ENCODE measurements at places on chromosomes 2 and 18.
A peak's percentile ranks its signal among the peaks of the same experiment; 100 is the strongest.

DNA sequence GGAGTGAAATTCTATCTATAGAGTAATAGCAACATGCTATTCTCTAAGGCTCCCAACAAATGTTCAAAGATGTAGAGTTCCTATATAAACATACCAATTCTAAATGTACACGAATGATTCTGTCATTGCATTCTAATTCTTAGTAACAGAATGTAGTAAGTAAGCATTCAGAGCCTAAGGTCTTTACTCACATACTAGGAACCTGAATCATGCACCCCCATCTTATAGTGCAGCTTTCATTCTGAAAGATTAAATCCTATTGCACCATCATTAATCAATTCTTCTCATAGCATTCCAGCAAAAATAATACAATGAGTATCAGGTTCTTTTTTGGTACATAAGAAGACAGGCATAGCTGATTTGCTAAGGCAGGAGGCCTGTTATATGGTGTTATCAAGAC lies 230.0 kb downstream of the NCKAP5 start:
- DNase-seq: no peak

DNA sequence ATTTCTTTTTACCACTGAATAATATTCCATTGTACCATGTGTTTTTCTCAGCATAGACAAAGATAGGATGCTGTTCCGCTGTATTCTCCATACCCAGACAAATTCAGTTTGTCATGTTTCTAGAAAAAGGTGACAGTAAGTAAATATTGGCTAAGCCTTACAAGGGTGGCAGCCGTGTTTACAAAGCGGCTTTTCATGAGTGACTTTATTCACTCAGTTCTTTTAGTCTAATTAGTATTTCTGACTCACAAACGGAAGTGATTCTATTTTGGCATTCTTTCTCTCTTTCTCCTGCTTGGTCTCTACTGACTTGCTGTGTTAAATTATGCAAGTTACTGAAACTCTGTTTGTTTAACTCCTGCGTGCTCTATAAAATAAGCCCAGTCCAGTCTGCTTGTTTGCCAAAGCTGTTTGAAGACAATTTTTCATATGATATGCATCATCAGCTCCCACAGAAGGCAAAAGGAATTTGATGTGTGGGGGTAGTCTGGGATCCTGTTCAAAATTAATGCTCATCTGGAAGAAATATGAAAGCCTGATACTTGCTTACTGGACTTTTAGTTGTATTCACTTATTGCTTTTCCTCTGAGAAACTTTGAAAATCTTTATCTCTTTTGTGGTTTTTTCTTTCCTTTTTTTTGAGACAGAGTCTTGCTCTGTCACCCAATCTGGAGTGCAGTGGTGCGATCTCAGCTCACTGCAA lies 2.3 kb upstream of the PLEKHH2 start:
- no peak for DNase-seq

GRCh38 chr2:154698296-154698720 lies at the start of gene KCNJ3:
Gene KCNJ3 (plus strand): TSS chr2:154698695. CDS start chr2:154698776, 81 bp downstream.
- DNase-seq: no peak

GRCh38 chr2:229456091-229456490 lies 185.0 kb upstream of the PID1 start:
- no peak for DNase-seq

GRCh38 chr2:224248944-224249371 lies 152.9 kb downstream of the FAM124B start:
- no peak for DNase-seq

GRCh38 chr18:53752781-53753367 lies 471.6 kb downstream of the MBD2 start:
- DNase-seq: no peak

DNA sequence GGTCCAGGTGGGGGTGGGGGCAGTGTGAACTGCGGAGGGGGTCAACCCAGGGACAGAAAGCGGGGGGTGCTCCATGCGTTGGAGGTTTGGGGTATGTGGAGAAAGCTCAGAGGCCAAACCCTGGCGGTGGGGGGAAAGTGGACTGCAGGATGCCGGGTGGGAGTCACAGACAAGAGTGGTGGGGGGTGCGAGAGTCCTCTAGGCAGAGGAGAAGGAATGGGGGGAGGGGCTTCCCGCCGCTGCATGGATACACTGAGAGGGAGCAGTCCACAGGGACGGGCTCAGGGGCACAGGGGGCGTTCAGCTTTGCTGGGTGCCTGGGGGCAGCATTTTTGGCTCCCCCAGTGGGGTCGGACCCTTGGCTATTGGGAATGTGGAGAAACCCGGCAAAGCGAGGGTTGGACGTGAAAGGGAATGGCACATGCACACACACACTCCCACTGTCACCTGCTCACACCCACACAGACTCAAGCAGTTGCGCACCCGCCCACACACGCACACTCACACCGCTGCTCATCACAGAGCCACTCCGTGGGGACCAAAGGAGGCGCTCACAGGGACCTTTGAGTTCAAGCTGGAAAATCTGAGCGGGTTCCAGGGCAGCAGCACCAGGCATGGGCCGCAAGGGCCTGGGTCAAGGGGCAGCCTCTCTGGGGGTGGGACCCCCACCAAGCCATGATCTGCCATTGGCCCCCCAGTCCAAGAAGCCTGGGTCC lies 7.7 kb downstream of the GBX2 start:
- DNase-seq: no peak

GRCh38 chr2:217911283-217912097 lies 91.3 kb downstream of the TNS1 start:
- no peak for DNase-seq

DNA sequence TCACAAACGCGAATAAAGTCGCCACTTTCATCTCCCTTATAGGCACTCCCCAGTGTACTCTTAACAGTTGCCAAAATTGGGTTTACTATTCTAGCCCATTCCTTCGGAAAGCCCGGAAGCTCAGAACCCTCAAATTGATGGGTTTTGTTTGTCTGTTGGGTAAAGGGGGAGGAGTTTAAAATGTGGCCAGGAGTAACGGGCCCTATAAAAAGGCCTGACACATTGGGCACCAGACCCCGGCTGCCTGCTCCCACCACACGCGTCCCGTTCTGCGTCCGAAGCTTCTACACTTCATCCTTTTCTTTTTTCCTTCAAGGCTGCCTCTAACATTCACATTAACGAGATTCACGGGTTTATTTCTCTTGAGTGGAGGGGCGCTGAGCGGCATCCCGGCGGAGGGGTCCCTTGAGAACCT lies 837 bp downstream of the NHEJ1 start:
- no peak for DNase-seq

GRCh38 chr2:198587741-198588140 lies 783.3 kb downstream of the PLCL1 start:
- DNase-seq: no peak

DNA sequence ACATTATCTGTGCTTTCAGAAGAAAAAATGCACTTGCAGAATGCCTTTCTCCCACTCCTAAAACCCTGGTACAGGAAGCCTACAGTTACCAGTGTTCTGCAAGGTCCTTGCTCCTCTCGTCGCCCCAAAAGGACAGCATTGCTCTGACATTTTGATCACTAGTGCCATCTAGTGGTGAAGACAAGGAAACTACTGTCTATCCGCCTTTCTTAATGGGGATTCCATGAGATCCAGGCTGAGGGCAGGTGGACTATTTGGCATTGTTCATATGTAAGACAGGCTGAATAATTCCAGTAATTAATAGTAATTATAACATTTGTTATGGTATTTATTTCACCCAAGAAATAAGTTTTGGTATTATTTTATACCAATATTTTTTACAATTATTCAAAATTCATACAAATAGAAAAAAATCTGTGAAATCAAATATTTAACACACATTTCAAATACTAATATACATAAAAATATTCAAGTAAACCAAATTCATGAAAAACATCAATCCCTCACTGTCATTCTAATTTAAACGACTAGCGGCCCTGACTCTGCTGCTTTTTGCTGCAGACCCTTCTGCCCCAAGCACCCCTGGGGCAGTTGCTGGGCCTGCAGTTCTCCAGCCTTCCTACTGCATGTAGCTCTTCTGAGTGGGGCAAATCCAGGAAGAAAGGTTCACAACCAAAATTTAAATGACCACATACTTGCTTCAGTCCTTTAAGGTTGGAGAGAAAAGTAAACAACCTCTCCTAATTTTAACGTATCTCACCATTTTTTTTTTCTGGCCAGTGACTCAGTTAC lies 19.0 kb downstream of the TPGS2 start:
- peak; percentile 29 for DNase-seq

DNA sequence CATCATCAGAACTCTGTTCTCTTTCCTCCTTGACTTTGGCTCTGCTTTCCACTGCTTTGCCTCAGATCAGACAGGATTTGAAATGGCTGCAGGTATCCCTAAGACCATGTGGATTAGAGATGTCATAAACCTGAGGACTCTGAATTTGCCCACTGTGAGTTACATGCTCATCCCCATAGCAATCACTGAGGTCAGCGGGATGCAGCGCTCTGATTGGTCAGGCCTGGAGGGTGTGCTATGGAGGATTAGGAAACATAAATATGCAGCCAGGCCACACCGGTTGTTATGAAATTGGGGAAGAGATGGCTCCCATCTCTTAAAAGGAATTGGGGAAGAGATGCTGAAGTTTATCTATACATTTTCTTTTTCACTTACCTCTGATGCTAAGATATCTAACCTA lies 73.7 kb upstream of the DNAJC10 start:
- DNase-seq: no peak

- DNase-seq: no peak
Observed at GRCh38 chr18:75269696-75270095, 59.1 kb downstream of the TSHZ1 start.

DNA sequence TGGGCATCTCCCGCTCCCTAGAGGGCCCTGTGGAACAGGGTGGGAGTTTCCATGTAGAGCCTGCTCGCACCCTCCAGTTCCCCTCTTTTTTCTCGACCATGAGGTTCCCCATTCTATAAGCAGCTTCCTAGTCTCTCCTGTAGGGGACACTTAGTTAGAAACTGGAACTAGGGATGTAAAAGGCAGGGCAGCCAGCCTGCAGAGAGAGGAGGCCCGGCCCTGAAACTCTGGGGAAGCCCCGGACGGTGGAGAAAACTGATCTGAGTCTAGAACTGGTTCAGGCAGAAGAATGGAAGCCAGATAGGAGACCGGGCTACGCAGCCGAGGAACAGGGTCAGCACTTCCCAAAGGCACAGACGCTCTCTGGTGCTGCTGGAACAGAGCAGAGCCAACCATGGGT lies 51.6 kb upstream of the ATG16L1 start:
- DNase-seq: no peak

DNA sequence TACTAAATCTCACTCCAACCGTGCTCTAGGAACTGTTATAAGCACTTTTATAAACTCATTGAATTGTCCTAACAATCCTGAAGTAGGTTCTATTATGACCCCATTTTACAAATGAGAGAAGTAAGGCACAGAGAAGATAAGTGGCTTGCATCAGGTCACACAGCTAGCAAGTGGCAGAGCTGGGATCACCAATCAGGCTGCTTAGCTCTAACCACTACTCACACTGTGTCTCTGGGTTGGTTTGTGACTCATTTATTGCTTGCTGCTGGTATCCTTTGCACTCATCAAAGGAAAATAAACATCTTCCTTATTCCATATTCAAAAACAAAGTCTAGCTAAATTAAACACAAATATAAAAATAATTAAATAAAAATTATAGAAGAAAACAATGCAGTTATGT lies 42.5 kb upstream of the IL1R2 start:
- DNase-seq: no peak

Data from naive thymus-derived CD8-positive, alpha-beta T cell (primary cell).